ENCODE measurements at places on chromosomes 2 and 18. TPM values are rescaled to one million over a fixed set of nuclear protein-coding genes. Genes with fewer than 3 reads are reported as not detected.

Gene AP1S3
- total RNA-seq: 6.2 TPM

Gene MBP
- total RNA-seq: 14.4 TPM

Gene SH2D6
- total RNA-seq: not detected

Gene HS1BP3
- 36.8 TPM for total RNA-seq

Gene NTSR2
- 0.74 TPM for total RNA-seq

Gene IGFBP5
- 736 TPM for total RNA-seq

Gene BOLL
- not detected for total RNA-seq

Gene CEP192
- total RNA-seq: 36.8 TPM

Gene UPP2
- 0.14 TPM for total RNA-seq

DNA sequence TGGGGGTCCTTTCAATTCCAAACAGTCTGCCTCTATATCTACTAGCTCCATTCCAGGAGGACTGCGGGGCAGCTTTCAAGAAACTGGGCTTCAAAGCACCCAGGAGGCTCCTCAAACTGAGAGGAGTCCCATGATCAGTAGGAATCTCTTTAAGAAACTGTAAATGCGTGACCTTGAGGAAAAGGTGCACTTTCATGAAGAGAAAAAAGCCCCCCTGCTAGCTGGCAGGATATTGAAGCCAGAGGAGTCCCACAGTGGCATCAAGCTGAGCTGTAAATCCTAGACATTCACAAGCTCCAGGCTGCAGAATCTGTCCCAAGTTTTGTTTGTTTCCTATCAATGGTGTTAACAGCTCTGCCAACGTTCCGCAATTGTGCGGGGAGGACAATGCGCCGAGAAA, 790.1 kb downstream of the SLC4A3 start:
- H3K27me3 ChIP-seq: no peaks in the 10 kb centered on the region
- H3K36me3 ChIP-seq: no peaks in the 10 kb centered on the region
- DNase-seq: no peak

DNA sequence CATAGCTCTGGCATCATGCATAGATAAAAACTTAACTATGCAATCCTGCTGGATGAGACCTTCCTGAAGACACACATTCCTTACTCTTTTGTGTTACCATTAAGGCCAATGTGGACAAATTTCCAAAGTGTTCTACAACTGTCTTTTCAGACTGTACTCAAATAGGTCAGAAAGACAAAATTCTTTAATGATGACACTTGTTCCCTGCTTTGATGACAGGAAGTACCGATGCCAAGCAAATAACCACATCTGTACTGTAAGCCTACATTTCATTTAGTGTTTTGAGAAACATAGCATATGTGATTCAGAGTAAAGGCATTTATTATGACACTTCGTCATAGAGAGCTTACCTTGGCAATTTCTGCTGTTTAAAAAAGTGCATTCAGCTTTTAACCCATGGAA, 55.0 kb downstream of the PMAIP1 start:
- no peak for DNase-seq
- no peaks in the 10 kb centered on the region for H3K36me3 ChIP-seq
- no peak overlapping the region for H3K27ac ChIP-seq
- no peak overlapping the region for H3K4me3 ChIP-seq

DNA sequence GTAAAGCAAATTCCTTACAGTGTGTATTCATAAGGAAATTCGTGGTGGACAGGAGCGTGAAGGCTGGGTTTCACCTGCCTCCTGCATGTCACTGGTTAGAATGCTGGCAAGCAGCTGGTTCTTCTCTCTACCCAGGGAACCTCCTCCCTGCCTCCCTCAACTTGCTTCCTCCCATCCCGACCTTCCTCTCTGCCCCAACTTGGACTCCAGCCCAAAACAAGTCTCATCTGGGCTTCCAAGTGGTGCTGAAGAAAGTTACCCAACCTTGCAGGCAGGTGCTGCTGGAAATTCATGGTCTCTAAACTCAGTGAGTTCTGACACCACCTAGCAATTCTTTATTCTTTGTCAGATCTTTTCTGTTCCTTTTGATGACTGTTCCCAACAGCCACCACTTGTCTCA, 184.5 kb downstream of the BCL2 start:
- no peak for DNase-seq
- H3K27ac ChIP-seq: no peak overlapping the region
- H3K27me3 ChIP-seq: no peaks in the 10 kb centered on the region
- no peaks in the 10 kb centered on the region for H3K36me3 ChIP-seq
- no peaks in the 10 kb centered on the region for H3K4me1 ChIP-seq

GRCh38 chr2:170237572-170238120, 59.7 kb downstream of the MYO3B start:
- H3K27me3 ChIP-seq: peaks cover 5% of the 10 kb centered on the region
- H3K4me3 ChIP-seq: no peak overlapping the region
- H3K4me1 ChIP-seq: peaks cover 8% of the 10 kb centered on the region
- no peak for DNase-seq
- H3K27ac ChIP-seq: no peak overlapping the region

- no peaks in the 10 kb centered on the region for H3K27me3 ChIP-seq
- H3K4me3 ChIP-seq: no peak overlapping the region
- H3K27ac ChIP-seq: no peak overlapping the region
Measured at GRCh38 chr18:32333781-32334180, 136.9 kb downstream of the GAREM1 start.

DNA sequence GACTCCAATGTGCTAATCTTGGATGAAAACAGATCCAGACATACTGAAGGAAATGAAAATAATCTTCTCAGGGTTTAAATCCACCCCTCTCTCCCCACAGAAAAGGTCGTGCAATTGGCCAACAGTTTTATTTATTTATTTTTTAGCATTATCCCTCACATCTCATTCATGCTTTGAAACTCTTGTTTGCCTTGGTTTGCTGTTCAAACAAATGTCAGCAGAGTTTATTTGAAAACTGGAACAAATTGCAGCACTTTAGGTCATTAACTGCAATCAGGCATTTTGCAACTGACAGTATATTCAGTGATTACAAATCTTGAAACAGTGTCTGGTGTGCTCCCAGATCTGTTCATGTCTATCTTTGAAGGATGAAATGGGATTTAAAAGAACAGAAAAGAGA, 220.6 kb downstream of the SLC4A10 start:
- no peak overlapping the region for H3K27ac ChIP-seq
- no peaks in the 10 kb centered on the region for H3K36me3 ChIP-seq
- no peaks in the 10 kb centered on the region for H3K4me1 ChIP-seq

DNA sequence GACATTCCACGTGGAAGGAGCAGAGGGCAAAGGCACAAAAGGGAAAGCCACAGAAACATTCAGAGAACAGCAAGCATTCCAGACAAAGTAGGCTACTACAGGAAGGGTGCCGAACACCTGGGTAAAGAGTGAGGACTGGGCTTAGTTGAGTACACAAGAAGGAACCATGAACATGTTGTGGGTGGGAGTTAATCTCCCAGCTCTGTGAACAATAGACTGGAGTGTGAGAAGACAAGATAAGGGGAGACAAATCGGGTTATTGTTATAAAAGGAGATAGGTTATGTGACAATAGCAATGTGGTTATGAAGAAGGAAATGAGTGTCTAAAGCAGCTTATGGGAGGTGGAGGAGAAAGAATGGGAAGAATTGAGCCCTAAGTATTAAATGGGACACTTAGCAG, 70.0 kb downstream of the DPP4 start:
- no peak for DNase-seq
- H3K27me3 ChIP-seq: no peaks in the 10 kb centered on the region

- no peaks in the 10 kb centered on the region for H3K27me3 ChIP-seq
- no peak overlapping the region for H3K27ac ChIP-seq
- no peaks in the 10 kb centered on the region for H3K36me3 ChIP-seq
- H3K4me3 ChIP-seq: no peak overlapping the region
Measured at GRCh38 chr2:10868465-10869314, 43.0 kb upstream of the KCNF1 start.

DNA sequence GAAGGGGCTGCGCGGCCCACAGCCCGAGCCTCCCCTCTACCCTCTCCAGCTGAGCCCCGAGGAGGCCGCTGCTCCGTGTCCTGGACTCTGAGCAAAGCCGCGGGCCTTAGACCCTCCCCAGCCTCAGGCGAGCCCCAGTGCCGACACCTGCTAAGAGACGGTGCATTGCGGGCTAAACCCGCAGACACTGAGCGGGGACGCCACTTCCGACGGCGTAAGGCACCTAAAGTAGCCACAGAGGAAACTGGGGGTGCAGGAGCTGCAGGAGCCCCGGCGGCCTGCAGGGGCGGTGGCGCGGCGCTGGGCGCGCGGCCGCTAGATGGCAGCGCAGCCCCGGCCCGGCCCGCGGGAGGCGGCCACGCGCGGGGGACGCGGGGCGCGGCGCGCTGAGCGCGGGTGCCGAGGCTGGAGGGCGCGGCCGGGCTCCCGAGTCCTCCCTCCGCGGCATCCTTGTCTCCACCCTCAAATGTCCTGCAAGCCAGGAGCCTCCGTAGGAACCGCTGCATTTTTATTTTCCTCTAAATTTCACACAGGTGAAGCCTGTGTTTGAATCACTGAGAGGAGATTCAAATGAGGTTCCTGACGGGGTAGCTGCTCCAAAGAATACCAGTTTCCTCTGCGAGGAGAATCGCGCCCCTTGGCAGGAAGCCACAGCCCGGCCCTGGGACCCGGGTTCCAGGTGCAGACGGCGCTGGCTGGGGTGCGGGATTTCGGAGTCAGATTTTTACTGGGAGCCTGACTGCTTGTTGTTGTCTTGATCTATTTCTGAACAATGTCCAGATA, 650.5 kb downstream of the GALR1 start:
- no peaks in the 10 kb centered on the region for H3K27me3 ChIP-seq
- H3K27ac ChIP-seq: no peak overlapping the region
- peak; percentile 30 for DNase-seq
- H3K36me3 ChIP-seq: no peaks in the 10 kb centered on the region

DNA sequence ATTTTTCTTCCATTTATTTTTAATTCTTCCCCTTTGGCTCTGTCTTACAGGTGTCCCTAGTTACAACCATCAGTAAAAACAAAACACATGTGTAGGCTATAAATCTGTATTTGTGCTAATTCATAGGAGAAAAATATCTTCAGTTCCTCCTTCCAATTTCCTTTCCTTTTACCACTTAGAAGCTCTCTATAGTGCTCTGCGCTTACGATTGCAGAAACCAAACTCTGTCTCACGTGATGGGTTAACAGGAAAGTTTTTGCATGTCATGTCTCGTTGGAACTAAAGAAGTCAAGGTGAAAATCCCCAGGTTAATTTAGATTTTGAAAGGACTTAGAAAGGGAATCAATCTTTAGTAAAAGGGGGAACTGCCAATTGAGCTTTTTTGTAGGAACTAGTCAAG, 1390.5 kb upstream of the ZEB2 start:
- no peaks in the 10 kb centered on the region for H3K36me3 ChIP-seq
- DNase-seq: no peak
- H3K4me1 ChIP-seq: no peaks in the 10 kb centered on the region
- no peak overlapping the region for H3K4me3 ChIP-seq

- no peak overlapping the region for H3K4me3 ChIP-seq
- H3K4me1 ChIP-seq: peaks cover 22% of the 10 kb centered on the region
- no peaks in the 10 kb centered on the region for H3K36me3 ChIP-seq
- H3K27me3 ChIP-seq: no peaks in the 10 kb centered on the region
Measured at GRCh38 chr2:64853894-64854293, 135.3 kb upstream of the SLC1A4 start.

- no peak overlapping the region for H3K27ac ChIP-seq
- H3K36me3 ChIP-seq: no peaks in the 10 kb centered on the region
- no peak overlapping the region for H3K4me3 ChIP-seq
- no peaks in the 10 kb centered on the region for H3K27me3 ChIP-seq
- DNase-seq: no peak
- no peaks in the 10 kb centered on the region for H3K4me1 ChIP-seq
Measured at GRCh38 chr2:207066791-207067460, 98.8 kb downstream of the KLF7 start.

DNA sequence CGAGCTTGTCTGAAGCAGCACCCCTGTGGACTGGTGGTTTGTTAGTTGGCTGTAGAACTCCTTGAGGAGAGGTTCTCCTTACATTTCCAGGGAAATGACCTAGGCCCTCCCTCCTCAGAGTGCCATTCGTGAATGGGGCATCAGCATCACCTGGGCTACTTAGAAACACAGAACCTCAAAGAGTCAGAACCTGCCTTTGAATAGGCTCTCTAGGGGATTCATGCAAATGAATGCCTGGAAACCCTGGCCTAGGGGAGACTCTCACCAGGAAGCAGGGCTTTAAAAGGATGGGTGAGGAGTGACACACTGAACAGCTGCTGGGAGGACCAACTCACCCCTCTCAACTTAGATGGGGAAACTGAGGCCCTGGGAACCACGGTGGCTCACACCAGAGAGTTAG, 2.1 kb upstream of the MOCOS start:
- H3K27me3 ChIP-seq: no peaks in the 10 kb centered on the region
- no peaks in the 10 kb centered on the region for H3K36me3 ChIP-seq
- DNase-seq: no peak
- H3K4me1 ChIP-seq: peaks cover 17% of the 10 kb centered on the region
- no peak overlapping the region for H3K4me3 ChIP-seq

DNA sequence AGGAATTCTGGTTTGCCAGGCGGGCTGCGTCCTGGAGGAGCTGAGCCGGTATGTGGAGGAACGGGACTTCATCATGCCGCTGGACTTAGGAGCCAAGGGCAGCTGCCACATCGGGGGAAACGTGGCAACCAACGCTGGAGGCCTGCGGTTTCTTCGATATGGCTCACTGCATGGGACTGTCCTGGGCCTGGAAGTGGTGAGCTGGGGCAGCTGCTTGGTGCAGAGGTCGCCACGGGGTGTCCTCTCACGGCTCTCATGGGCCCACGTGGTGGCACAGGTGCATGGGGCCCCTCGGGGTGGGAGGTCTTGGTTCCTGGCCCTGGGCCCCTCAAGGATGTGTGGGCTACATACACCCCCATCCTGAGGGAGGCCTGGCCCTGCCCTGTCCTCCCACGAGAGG, 9.2 kb downstream of the D2HGDH start:
- no peak for DNase-seq
- no peak overlapping the region for H3K4me3 ChIP-seq

- H3K27ac ChIP-seq: no peak overlapping the region
- no peaks in the 10 kb centered on the region for H3K27me3 ChIP-seq
- DNase-seq: no peak
- H3K4me1 ChIP-seq: peaks cover 10% of the 10 kb centered on the region
- H3K4me3 ChIP-seq: no peak overlapping the region
- H3K36me3 ChIP-seq: no peaks in the 10 kb centered on the region
Measured at GRCh38 chr2:157825885-157826284, 50.2 kb downstream of the ACVR1 start.

DNA sequence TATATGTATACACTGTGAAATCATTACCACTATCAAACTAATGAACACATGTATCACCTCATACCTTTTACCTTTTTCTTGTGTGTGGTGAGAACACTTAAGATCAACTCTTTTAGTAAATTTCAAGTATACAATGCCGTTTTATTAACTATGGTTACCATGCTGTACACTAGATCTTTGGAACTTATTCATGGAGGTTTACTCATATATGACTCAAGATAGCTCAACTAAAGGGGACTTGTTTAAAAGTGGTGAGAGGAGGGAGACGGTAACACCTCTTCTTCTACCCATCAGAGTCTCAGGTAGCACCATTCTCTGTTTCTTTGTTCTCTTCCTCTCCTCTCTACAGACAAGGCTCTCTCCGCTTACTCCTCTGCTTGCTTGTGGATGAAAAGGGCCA, 36.1 kb upstream of the TMEM178A start:
- no peak overlapping the region for H3K4me3 ChIP-seq
- no peak for DNase-seq
- H3K27me3 ChIP-seq: no peaks in the 10 kb centered on the region

DNA sequence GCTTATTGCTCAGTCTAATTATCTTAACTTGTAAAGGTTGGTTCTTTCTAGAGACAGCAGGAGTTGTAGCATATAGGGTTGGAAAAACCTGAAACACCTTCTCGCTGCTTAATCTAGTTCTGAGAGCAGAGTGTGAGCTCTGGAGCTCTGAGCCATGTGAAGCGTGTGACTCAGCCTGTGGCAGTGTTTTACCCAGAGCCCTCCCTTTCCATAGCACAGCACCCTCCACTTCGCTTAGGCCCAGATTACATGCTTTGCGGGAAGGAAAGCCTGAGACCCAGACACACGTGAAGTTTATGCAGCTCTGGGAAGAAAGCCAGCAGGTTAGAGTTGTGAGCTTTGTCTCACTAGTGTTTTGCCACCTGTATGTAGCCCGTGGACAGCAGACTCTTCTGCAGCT, 74.5 kb downstream of the INPP4A start:
- H3K27me3 ChIP-seq: no peaks in the 10 kb centered on the region
- peak overlapping the region; percentile 24 for H3K27ac ChIP-seq
- H3K36me3 ChIP-seq: no peaks in the 10 kb centered on the region
